ENCODE measurements at places on chromosomes 7 and 10.

DNA sequence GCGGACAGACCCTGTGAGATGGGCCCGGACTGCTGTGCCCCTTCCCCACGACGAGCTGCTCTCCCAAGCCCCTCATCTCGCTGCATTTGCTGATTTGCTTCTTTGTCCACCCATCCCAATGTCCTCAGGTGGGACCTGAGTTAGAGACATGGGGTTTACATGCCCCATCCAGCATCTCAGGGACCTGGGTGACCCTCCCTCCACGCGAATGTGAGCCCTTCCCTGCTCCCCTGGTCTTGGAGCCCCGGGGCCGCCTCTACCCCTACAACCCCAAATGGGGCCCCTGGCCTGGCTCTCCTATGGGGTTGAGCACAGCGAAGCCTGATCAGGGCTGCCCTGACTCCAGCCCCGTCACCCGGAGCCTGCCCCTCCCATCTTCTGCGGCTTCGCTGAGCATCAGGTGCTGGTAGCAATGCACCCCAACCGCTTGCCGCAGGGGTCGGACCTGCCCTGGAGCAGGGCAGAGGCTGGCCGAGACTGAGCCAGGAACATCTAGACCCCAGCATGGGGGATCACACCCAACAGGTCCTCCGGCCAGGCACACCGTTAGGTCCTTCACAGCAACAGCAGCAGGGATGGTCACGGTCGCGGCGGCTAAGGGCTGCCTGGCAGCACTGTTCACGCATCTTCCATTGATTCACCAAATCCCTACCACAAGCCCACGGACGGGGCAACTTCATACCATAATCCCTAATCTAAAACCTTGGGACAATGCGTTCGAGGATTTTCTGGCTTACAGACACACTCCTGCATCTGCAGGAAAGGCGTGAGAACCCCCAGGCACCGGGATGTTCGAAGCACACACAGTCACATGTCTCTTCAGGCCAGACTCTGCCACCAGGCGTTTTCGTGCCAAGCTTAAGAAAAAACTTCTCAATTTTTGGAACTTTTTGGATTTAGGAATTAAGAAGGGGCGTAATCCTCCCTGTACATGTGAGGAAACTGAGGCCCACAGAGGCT lies 15.5 kb downstream of the WDR86 start:
- DNase-seq = no peak

DNA sequence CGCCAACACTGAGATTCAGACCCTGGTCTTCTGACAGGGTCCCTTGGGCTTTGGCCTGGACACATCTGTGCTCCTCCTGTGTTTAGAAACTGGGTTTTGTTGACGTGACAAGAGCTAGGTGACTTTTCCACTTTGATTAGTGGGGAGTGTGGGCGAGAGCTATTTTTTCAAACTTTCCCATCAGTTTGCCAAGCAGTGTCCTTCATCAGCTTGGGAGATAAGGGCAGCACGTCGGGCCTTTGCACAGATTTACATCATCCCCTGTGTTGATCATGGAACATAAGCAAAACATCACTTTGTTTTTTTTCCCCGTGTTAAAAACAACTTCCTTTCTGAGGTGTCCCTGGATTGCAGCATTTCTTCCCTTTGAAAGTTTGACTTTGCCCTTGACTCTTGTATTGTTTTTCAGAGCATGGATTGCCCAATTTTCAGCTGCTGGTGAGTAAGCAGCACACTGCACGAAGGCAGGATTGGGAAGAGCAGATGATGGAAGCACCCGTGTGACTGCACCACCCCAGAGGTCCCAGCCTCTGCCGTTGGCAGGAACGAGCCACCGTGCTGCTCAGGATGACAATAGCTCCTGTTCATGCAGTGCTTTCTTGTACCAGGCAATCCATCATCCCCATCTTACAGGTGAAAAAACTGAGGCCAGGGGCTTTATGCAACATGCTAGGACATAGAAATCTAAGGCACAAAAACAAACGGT lies 6.4 kb upstream of the IGFBP1 start:
- DNase-seq = no peak

- no peak for DNase-seq
Observed at GRCh38 chr10:34116681-34117271, 698.3 kb downstream of the PARD3 start.

GRCh38 chr7:6293202-6293601 lies 20.8 kb upstream of the CYTH3 start:
- DNase-seq = no peak

- DNase-seq = no peak
Observed at GRCh38 chr10:71218046-71218650, 5.8 kb downstream of the UNC5B start.

DNA sequence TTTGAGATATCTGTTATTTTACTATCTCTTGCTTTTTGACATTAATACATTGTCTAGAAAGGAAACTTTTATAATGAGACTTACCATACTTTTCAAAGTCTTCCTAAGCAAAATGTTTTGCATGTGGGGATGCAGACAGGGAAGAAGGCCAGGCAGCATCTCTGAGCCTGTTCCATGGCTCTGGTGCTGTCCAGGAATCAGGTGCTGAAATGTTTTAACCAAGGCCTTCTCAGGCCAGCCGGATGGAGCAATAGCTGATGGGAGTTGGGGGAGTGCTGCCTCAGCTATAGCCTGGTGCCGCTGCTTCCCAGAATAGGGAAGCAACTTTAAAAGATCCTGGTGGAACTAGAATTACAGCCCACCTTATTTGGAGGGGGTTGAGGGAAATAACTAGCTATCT lies 38.5 kb downstream of the CRTAC1 start:
- DNase-seq = no peak

DNA sequence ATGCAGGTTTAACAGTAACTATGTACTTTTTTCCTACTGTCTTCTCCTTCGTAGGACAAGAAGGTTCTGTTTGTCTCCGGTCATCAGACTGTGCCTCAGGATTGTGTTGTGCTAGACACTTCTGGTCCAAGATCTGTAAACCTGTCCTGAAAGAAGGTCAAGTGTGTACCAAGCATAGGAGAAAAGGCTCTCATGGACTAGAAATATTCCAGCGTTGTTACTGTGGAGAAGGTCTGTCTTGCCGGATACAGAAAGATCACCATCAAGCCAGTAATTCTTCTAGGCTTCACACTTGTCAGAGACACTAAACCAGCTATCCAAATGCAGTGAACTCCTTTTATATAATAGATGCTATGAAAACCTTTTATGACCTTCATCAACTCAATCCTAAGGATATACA lies 2.4 kb downstream of the DKK1 start:
- no peak for DNase-seq

- DNase-seq = no peak
Observed at GRCh38 chr10:52437205-52437646, 123.1 kb downstream of the DKK1 start.

- peak; percentile 62 for DNase-seq
Observed at GRCh38 chr7:44914992-44915607, 29.8 kb upstream of the PURB start.

GRCh38 chr7:72042855-72043254 lies 369.3 kb downstream of the CALN1 start:
- no peak for DNase-seq

- DNase-seq = no peak
Observed at GRCh38 chr7:14021069-14021468, 31.6 kb upstream of the ETV1 start.

- no peak for DNase-seq
Observed at GRCh38 chr7:104106108-104106905, 101.5 kb downstream of the ORC5 start.

DNA sequence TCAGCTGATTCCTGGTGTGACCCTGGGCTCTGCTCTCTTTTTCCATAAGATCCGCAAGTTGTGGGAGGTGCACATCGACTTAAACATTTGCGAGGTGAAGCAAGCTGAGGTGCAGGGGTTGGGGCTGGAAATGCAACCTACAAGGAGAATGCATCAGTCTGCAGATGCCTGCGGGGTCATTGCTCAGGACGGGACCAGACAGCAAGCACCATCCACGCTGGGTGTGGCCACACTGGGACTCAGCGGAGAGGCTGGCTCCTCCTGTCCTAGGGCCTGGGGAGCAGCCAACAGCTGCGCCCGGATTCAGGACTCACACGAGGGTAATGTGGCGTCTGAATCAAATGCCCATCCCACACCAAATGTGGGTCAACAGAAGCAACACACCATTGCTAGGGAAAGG lies 33.8 kb downstream of the STK32C start:
- no peak for DNase-seq

- no peak for DNase-seq
Observed at GRCh38 chr10:31384589-31384949, 65.6 kb downstream of the ZEB1 start.

GRCh38 chr10:30502266-30503060 lies 68.5 kb downstream of the MAP3K8 start:
- DNase-seq = no peak

DNA sequence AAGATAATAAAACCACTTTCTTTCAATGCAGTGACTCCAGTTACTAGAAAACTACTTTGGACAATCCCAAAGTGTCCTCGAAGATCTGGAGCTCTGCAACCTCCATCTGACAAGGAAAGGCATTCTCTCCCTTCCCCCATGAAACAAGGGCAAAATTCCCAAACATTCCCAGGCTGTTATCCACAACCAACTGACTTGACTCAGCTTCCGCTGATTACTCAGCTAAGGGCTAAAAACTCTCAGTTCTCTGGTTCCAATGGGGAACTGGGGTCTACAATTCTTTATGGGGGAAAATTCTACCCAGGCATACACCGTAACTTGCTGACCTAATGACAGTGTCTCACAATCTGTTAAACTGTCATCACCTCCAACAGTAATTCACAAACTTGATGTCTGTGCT lies 48.4 kb downstream of the SFMBT2 start:
- DNase-seq = no peak

DNA sequence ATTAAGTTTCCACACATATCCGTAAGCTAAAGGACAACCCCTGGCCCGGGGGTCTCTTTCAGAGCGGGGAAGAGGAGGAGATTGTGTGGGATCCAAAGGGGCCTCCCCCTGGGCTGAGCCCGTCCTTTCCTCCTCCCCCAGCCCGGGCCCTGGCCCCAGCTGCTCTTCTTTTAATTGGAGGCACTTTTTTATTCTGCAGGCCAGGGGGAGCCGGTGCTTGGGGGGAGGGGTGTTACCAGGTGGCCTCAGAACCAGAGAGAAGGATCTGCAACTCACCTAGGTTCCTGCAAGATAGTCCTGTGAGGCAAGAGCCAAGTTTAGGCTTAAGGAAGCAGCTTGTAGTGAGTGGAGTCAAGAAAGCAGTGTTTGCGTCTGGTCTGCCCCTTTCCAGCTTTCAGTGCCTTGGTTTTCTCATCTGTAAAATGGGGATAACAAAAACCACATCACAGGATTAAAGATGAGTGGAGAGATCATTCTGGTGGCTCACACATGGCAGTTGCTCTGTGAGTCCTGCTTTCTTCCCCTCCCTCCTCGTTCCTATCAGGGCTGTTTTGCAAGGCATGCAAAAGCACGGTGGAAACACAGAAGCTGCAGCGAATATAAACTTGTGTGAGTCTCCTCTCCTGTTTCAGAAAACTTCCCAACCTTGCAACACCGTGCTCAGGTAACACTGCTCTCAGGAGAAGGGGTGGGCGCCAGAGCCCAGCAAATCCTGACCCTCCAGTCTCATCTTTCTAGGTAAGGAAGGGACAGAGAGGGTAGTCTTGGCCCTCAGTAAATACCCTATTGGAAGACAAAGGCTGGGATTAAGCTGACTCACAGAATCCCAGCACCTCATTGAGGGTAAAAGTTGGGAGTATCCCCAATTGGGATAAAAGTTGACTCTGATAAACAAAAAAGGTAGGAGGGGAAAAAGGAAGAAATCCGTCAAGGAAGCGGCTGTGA lies 4.1 kb upstream of the TLX1 start:
- no peak for DNase-seq

DNA sequence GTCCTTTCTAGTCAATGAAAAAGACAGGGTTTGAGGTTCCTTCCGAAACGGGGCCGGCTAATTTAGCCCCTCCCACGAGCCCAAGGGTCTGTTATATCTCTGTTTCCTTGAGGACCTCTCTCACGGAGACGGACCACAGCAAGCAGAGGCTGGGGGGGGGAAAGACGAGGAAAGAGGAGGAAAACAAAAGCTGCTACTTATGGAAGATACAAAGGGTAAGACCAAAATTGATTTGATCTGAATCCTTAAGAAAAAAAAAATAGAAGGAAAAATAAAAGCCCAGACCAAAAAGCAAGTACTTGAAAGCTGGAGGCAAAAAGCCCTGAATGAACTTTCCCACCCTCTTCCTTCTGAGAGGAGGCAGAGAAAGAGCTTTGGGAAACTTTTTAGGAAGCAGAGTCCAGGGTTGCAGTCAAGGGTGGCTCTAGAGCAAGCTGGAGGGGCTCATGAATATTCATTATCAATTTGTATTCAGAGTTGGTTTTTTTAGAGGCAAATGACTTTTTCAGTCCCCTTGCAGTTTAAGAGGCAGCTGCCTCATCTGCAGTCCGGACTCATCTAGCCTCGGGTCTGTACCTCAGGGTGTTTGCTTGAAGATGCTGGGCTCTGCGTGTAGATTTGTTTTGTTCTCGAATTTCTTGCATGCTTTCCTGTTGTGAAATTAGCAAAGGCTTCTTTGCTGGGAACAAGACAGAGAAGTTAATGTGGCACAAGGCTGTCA lies at the start of gene ENTPD1:
Gene ENTPD1, plus strand, starts transcription at position 123 of the 721 bp plus-strand sequence. Its CDS starts 77 bp downstream, at position 200.
- no peak for DNase-seq

- no peak for DNase-seq
Observed at GRCh38 chr7:71925663-71926062, 486.5 kb downstream of the CALN1 start.

GRCh38 chr7:30445770-30446169 lies 32.8 kb downstream of the NOD1 start:
- peak; percentile 55 for DNase-seq

DNA sequence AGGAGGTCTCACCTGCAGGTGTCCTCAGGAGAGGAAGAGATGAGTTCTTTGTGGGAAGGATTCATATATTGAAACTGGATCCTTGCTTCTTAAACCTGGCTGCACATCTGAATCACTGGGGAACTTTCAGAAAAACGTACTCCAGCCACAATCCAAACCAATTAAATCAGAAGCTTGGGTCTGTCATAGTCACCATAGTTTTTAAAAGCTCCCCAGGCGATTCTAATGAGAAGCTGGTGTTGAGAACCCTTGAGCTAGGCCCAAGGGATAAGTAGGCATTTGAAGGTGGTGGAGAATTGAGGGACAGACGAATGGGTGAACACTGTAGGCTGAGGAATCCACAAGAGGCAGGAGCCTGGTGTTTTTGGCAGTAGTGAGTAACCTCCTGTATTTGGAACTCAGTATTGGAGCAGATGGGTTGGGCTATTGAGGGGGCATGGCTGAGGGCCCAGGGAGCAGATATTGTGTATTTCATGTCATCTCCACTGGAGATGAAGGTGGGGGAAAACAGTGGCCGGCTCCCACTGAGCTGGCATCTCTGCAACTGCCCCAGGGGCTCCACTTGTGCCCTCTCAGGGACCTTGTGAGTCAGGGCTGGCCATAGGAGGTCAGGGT lies 14.5 kb downstream of the ADCYAP1R1 start:
- DNase-seq = no peak

- DNase-seq = no peak
Observed at GRCh38 chr7:125563964-125564529, 634.4 kb upstream of the POT1 start.

DNA sequence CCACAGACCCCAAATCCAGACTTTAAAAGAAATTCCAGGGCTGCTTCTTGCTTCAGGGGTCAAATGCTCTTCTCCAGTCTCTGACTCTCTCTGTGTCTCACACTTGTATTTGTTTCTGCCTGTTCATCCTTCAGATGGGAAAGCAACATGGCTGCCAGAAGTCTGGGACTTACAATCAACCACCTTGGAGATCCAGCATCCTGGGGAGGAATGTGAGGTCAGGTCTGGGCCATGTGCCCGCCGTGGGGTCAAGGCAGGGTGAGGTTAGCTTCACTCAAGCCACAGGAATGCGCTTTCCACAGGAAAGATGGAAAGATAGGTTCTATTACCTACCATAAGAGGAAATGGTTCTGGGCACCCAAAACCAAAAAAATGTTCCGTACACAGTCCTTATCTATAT lies 34.3 kb upstream of the NPVF start:
- DNase-seq = no peak

All from activated CD4-positive, alpha-beta T cell treated with anti-CD3 and anti-CD28 coated beads, Interleukin-2, amount 50 U/mL, for 4 hours (primary cell).